ENCODE measurements at places on chromosomes 11 and 22.

- DNase-seq, result no peak
Observed at GRCh38 chr22:30890686-30891442, 77.7 kb downstream of the MORC2 start.

GRCh38 chr11:111946499-111946898 is 9.4 kb downstream of the DIXDC1 start:
- DNase-seq, result no peak

DNA sequence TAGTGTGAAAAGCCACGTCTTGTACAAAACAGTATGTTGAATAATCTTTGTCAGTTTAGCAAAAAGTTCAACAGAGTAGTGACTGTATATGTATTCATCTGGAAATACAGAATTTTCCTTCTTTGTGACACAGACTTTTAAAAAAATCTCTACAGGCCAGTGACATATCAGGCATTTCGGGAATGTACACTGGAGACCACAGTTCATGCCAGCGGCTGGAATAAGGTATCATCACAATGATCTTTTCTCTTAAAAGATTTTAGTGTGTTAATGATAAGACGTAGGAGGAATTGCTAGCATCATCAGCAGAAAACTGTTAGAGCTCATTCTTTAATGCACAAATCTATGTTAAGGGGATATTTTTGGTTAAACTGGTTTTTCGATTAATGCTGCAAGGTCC is 57.4 kb downstream of the BCL2L13 start:
- no peak for DNase-seq

GRCh38 chr11:75205564-75206020 is 35.0 kb upstream of the TPBGL start:
- DNase-seq, result no peak

DNA sequence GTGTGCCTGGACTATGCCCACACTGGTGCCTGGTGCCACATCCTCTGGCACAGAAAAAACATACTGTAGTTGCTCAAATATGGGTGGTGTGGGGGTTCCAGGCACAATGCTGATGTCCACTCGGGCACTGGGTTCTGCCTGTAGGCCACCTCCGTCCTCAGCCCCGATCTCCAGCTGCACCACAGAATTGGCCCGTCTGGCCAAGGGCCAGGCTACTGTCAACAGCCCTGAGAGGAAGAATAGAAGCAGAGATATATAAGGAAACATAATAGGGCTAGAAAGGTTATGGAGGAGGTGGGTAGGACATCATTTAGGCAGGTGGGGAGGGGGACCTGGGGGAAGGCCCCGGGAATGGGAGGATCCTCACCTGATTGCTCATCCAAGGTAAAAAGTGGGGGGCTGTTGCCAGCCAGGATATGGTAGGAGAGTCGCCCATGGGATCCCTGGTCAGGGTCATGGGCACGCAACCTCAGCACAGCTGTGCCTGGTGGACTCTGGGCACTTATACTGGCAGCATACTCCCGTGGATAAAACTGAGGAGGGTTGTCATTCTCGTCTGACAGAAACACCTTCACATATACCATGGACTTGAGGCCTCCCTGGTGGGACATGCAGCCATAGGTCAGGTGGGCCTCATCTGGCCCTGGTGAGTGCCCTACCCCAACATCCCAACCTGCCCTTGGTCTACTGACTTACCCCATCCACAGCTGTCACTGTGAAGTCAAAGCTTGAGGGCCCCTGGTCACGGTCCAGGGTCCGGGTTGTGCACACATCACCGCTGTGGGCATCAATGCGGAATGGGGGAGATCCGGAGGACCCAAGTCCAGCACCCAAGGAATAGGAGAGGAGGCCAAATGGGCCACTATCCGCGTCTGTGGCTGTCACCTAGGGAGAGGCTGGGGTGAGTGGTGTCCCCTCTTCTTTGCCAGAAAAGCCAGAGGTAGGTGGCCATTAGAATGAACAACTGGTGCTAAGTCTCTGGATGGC is 14.5 kb upstream of the TPP1 start:
- DNase-seq, result no peak

- no peak for DNase-seq
Observed at GRCh38 chr11:44877571-44878497, 72.8 kb downstream of the TP53I11 start.

- DNase-seq, result no peak
Observed at GRCh38 chr22:22565981-22566380, 6.9 kb upstream of the PRAME start.

DNA sequence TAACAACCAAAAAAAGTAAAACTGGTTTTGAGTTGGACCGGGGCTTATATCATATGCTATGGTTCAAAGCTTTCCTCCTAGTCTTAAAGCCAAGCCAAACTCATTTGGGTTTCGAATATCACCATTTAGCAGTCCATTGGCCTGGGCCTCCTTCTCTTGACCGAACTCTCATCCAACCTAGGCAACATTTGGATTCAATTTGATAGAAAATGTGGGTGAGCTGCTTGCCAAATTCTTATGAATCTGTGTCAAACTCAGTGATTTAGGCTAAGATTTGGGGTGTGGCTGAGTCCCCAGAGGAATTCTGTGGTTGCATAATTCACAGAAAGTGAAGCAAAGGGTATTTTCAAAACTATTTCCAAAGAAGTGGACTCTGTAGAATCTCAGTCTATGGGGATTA is 83.7 kb downstream of the BLID start:
- DNase-seq, result no peak

DNA sequence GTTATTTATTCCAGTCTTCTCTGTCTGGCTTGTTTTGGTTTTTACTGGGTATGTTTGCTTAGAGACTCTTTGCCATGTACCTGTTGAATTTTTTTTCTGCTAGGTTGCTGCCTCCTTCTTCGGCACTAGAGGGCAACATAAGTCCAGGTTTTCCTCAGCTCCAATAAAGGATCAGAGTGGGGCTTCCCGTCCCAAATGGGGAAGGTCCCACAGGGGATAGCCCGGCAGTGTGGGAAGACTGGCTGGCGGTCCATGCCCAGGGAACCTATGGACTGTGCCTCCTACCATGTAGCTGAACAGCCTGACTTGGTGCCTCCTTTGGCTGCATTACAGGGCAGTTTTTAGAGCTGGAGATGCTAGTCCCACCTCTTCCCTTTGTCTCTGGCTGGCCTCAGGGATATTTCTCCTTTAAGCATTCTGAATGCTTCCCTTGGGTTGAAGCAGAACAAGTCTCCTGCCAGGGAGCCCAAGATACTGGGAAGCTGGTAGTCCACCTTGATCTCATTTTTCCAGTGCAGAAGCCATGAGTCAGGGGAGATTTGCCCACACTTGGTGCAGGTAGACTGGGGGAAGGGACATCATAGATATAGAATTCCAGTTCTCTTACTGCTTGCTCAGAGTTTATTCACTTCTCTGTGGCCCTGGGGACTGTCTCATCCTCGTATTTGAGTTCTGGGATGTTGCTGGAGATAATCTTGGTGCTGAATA is 60.2 kb downstream of the BRD1 start:
- no peak for DNase-seq

GRCh38 chr22:36928786-36929535 is 15.5 kb downstream of the CSF2RB start:
- no peak for DNase-seq

GRCh38 chr11:118896921-118897591 is 13.4 kb downstream of the CXCR5 start:
- no peak for DNase-seq

DNA sequence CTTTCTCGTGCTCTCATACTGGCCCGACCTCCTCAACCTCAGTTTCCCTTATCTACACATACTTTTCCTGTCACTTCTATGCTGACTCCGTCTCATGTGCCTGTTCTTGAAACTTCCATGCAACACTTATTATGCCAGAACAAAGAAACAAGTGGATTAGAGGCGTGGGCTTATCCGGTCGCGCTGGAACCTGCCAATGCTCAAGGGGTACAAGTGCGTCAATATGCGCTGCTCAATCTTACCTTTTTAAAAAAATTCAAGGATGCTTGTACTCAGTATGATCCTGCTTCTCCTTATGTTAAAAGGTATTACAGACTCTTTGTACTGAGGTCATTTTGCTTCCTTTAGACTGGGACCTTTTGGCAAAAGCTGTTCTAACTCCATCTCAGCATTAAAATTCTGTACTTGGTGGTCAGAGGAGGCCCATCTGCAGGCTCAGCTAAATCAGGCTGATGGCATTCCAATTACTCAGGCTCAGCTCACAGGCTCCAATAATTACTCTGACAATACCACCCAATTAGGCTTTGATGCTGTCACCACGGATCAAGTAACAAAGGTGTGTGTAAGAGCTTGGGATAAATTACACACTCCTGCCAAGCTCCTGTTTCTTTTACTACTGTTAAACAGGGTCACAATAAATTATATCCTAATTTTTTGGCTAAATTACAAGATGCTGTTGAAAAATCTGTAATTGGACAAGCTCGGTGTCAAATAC is 26.3 kb upstream of the ALDH3B2 start:
- DNase-seq, result no peak

GRCh38 chr11:62324731-62325556 is 12.3 kb upstream of the ASRGL1 start:
- DNase-seq, result no peak

DNA sequence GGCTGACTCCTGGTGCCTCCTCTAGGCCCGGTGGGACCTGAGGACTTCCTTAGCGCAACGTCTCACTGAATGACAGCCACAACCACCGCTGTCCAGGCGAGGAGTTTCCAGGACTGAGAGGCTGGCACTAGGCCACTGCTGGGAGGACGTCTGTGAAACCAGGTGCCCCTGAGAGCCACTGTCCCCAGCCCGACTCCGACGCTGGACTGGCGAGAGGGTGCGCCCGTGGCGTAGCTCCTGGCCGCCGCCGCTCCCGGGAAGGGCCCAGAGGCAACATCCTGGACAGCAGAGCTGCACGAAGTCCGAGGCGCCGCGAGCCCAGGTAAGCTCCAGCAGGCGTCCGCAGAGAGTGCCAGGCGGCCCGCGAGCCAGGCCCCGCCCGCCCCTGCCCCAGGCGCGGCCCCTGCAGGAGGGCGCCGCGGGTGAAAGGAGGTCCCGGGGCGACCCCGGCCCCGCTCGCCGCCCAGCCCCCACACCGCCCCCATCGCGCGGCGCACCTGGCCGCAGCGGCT is 525 bp downstream of the DGCR2 start:
- no peak for DNase-seq
